Islet precursor cell (in vitro differentiated cells): ENCODE measurements at places on chromosomes 3 and 15.

GRCh38 chr3:141456301-141456625 is 30.6 kb upstream of the RASA2 start:
- DNase-seq = no peak

GRCh38 chr3:32372213-32372490 is 19.5 kb upstream of the CMTM7 start:
- DNase-seq = no peak

DNA sequence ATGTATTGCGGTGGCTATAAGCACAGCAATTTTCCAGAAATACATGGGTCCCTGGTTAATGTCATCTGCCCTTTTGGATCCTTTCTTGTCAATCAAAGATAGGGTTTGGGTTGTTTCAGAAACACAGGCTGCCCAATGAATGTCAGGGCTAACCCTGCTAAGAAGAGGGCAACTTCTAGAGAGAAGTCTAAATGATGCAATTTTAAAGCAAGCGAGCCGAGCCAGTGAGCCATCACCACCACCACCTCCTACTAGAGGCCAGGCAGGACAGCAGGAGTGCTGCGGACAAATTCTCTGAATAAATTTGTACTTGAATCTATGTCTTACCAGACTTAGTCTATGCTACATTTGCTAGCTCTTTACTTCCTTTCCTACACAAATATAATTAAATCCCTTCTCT is 248.4 kb downstream of the CTNNB1 start:
- DNase-seq = no peak

GRCh38 chr15:33114374-33114717 is 80.2 kb downstream of the FMN1 start:
- no peak for DNase-seq

DNA sequence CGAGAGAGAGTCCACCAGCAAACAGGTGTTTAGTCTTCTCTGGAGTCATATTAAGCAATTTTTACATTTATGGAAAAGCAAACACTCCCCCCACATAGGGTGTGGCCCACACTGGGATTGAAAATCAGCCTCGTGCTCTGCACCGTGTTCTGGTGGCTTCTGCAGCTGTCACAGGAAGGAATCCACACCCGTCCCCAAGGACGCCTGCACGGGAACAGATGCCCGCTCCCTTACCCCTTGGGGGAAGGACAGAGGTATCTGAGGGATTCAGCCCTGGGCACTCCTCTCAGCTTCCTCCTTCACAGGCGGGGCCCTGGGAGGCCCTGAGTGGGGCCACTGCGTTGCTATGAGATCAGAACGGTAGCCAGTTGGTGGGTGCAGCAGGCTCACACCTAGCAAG is 27.8 kb downstream of the LIPC start:
- DNase-seq = no peak

GRCh38 chr3:14976317-14976716 is 28.9 kb downstream of the NR2C2 start:
- DNase-seq = no peak

DNA sequence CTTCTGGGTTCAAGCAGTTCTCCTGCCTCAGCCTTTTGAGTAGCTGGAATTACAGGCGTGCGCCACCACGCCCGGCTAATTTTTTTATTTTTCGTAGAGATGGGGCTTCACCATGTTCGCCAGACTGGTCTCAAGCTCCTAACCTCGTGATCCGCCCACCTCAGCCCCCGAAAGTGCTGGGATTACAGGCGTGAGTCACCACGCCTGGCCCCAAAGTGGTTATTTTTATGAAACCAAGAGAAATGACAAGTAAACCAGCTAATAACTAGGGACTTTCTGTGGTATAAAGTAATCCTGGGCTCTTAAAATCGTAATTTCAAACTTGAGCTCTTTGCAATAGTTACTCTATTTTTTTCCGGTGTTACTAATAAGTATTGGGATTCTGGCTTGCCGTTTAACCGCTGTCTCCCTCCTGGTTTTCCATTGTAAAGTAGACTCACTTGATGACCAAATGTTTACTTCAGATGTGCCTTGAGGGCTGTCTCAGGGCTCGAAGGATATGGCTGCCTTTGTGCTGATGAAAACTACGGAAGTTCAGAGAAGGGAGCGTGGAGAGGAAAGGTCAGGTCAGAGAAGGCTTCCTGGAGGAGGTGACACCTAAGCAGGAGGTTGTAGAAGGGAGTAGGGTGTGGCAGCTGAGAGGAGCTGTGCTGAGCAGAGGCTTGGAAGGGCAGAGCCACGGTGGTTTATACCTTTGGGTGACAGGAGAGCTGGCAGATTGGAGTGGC is 4.2 kb downstream of the ZSCAN2 start:
- no peak for DNase-seq

DNA sequence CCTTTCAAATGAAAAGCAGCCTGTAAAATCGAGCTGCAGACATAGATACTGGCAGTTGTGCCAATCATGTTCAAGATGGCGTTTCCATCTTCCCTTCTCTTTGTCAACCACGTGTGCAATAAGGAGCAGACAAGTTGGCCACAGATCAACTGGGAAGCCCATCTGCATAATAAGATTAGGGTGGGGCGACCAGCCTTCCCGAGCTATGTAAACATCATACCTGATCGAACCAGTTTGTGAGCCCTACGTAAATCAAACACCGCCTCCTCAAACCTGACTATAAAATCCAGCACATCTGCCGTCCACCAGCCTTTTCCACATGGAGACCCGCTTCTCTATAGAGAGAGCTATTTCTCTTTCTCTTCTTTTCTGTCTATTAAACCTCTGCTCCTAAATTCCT is 37.2 kb downstream of the TRIM42 start:
- no peak for DNase-seq

GRCh38 chr3:29515451-29515850 is 234.6 kb downstream of the RBMS3 start:
- no peak for DNase-seq

- no peak for DNase-seq
Measured at GRCh38 chr15:71379893-71380292, 264.6 kb downstream of the THSD4 start.

DNA sequence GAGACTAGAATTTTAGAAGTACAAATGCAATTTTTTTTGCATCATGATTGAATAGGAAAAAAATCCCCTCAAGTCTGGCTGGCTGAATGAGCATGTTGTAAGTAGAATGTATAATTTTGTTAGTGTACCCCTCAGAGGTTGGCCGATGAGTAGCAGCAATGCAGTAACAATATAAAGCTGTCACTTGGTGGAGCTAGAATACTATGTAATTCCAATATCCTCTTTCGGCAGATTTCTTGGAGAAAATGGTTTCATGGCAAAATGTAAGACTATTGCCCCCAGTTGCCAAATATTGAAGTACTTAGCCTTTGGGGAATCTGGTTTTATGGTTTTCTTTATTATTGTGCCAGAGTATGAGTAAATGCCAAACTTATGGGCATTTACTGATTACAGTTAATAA is 39.8 kb upstream of the SGO1 start:
- DNase-seq = no peak

GRCh38 chr3:6321999-6322398 is 538.9 kb upstream of the GRM7 start:
- DNase-seq = no peak

- no peak for DNase-seq
Measured at GRCh38 chr3:123072152-123072551, 5.3 kb downstream of the PDIA5 start.

DNA sequence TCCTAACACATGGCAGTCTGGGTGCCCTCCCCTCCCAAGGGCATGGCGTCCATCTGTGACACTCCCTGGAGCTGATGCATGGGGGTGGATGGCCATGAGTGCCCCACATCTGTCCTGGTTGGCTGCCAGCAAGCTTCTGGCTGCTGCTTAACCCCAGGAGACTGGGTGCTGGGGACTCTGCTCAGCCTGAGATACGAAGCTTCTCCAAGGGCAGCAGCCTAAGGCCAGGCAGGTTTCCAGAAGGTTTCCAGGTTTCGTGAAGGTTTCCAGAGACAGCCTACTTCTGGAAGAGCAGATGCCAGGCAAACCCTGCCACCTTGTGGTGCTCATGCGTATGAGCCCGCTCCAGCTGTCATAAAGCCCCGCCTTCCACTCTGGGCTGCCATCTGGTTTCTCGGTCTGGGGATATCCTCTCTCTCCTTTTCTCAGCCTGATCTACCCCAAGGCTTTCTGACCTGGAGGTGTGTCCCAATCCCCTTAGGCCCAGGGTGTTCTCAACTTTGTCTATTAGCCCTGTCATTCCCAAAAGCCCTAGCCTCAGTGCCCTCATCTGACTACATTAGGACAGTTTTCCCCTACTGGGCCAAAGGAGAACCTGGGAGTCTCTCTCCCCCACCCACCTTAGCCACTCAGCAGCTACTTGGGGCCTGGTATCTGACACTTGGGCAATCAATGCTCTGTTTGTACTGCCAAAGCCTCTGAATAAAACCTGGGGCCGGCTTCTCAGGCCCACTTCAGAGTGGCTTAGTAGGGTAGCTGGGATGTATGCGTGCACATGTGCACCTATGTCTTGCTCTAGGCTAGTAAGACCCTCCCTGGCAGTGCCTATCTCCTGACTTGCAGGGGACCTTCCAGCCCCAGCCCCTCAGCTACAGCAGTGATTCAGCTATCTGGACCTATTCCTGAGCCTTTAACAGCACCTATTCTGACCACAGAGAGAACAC is 12.0 kb downstream of the MRPL46 start:
- peak; percentile 83 for DNase-seq

GRCh38 chr3:94121161-94121560 is 58.3 kb downstream of the NSUN3 start:
- DNase-seq = no peak

GRCh38 chr3:99850608-99851007 is 32.9 kb downstream of the CMSS1 start:
- DNase-seq = peak; percentile 67

DNA sequence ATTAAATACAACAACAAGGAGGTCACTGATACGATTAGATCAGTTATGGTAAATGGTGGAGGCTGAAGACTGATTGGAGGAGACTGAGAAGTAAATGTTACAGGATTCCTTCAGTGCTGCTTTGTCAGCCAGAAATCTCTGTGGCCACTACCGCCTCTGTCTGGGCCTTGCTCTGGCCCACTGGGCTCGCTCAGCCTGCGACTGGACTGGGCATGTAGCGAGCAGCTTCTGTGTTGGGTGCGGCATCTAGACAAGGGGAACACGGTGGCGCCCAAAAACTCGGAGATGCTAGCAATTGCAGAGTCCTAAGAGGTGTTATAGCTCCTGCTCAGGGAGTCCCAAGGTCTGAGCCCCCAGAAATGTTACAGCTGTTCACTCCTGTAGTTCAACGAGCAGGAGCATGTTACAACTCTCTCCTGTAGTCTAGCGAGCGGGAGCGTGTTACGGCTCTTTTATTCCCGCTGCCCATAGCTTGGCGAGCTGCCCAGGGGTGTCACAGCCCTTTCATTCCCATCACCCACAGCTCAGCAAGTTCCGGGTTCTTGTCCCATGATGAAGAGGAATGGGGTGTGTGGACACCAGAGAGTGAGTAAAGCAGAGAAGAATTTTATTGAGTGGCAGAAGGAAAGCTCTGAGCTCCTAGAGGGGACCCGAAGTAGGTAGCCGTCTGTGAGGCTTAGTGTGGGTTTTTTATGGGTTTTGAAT is 24.7 kb downstream of the SLC15A2 start:
- DNase-seq = no peak

GRCh38 chr3:58697561-58697960 is 31.0 kb upstream of the FAM3D start:
- no peak for DNase-seq

- no peak for DNase-seq
Measured at GRCh38 chr3:44893097-44893496, 18.7 kb downstream of the TGM4 start.

GRCh38 chr3:153963012-153963411 is 158.2 kb upstream of the ARHGEF26 start:
- DNase-seq = no peak

DNA sequence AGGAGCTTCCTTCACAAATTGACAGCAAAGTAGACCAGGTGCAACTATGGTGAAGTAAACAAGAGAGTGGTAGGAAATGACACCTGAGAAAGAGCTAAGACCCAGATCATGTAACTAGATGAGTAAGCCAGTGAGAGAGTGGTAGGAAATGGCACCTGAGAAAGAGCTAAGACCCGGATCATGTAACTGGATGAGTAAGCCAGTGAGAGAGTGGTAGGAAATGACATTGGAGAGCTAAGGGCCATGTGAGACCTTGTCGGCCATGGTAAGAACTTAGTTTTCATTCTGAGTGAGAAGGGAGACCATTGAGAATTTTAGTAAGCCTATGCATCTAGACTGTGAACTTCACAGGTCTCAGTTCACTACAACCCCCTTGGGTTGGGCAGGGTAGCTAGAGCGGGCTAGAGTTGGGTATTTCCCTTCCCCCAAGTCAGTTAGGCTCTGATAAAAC is 5.4 kb upstream of the SENP7 start:
- DNase-seq = no peak

- DNase-seq = no peak
Measured at GRCh38 chr3:56361731-56362130, 106.5 kb downstream of the ERC2 start.

GRCh38 chr3:42290966-42291714 is 25.2 kb upstream of the CCK start:
- no peak for DNase-seq

DNA sequence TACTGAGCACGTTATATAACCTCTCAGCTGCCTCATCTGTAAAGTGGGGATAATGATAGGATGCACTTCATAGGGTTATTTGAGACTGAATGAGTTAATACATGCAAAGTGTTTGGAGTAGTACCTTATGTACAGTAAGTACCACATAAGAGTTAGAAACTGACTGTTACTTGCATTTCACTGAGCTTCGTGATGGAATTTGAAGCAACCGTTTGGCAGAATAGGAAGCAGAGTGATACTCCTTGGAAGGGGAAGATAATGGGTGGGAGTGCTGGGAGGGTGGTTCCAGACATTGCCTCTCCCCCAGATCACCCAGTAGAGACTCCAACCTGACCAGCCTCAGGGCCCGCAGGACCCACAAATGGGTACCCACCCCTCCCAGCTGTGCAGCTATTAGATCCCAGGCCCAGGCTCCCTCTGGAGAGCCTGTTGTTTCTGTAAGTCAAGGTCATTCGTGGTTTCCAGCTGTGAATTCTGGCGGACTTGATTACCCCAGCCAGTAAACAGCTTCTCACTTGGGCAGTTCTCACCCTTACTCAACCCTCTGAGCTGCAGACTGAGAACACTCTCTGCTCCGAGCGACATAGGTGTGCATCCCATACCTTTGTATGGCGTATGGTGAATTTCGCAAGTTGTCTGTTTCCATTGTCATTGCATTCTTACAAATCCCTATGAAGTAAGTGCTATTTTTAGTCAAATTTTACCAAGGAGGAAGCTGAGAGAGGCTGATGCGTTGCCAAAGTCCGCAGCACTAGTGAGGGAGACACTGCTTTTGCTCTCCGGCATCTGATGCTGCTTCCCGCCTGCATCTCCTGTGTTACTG is 11.1 kb downstream of the ALPK3 start:
- no peak for DNase-seq

GRCh38 chr3:153028381-153028780 is 133.6 kb upstream of the RAP2B start:
- no peak for DNase-seq

GRCh38 chr3:17092583-17092933 is 207.8 kb downstream of the PLCL2 start:
- DNase-seq = no peak

DNA sequence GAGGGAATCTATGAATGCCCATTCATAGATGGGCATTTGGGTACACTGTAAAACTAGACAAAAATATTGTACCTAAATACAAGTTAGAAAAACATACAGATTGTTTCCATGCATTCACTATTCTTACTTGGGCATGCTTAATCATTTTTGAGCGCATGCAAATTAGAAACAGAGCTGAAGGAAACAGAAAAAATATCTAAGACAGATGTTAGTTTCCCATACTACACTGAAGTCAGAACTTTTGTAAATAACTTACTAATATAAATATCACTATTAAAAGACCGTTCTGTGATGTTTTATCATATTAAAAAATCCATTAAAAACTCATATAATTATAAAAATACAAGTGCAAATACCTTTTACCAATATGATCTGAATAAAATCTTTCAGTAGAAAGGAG is 58.7 kb downstream of the GOLIM4 start:
- DNase-seq = no peak
